ENCODE measurements at places on chromosomes 1 and 21.

DNA sequence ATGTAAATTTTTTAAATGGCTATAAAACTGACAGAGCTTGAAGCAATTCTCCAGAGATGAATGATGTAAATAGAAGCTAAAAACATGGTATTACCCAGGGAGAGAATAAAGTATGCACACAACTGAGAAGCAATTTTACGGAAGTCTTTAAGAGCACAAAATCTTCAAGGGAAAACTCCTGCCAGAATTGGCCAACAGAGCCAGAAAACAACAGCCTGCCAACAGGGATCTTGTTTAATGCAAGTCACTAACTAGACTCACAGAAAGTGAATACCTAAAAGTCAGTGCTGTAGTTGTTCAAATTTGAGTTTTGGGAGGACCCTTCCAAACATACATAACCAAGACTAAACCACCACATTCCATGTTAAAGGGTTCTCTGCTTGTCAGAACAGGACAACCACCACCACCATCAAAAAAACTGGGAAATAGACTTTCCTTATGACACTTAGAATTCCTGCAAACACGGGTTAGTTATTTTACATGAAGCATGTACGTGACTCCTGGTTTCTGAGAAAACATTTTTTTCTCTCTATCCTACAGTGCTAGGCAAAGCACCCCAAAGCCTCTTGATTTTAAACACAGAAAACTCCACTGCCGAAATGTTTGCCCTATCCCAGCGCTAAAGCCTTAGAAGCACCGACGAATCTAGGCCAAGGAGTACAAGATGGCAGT, 1.6 kb downstream of the EPS15 start:
- no peak for DNase-seq

GRCh38 chr1:162133566-162133965, 64.1 kb downstream of the NOS1AP start:
- DNase-seq = no peak

DNA sequence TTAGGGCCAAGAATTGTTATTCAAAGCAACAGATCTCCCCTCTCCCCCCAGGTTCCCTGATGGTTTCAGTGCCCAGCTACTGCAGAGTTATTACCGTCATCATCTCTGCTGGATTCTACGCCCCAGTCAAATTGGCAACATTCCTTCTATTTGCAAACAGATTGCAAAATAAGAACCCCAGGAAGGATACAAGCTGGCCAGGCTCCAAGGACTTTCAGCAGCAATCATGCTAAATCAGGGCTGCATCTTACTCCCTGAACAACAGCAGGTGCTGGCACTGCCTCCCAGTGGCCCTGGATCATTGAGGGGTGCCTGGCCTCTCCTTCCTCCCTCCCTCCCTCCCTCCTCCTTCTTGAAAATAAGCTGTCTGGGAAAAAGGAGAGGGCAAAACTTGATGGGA, 521.6 kb upstream of the BEND5 start:
- no peak for DNase-seq

GRCh38 chr1:201696217-201696761, 132.7 kb upstream of the IPO9 start:
- no peak for DNase-seq

- DNase-seq = no peak
These were observed 22.9 kb downstream of the SPEN start for GRCh38 chr1:15870421-15870820.

GRCh38 chr1:46645815-46646214, 22.3 kb downstream of the ATPAF1 start:
- no peak for DNase-seq

DNA sequence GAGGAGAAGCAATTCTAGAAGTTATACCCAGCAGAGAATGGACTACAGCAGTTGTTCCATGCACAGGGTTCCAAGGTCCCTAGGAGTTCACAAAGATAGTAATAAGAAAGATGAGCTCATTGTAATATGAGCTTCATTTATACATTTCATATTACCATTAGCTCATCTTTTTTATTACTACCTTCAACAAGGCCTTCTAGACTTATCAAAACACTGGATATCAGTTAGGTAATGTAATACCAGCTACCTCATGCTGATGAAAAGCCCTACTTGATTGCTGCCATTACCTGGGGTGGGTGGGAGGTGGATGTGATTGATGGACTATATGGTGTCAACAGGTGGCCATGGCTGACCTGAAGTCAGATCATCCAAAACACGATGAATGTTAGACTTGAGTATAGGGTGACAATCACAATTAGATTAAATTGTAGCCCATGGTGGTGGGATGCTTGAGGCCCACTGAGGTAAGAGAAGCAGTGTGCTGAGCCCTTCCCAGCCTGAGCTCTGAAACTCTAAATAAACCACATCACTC, 34.1 kb downstream of the SPATA46 start:
- no peak for DNase-seq

GRCh38 chr1:215417122-215417521, 150.0 kb upstream of the KCTD3 start:
- no peak for DNase-seq

DNA sequence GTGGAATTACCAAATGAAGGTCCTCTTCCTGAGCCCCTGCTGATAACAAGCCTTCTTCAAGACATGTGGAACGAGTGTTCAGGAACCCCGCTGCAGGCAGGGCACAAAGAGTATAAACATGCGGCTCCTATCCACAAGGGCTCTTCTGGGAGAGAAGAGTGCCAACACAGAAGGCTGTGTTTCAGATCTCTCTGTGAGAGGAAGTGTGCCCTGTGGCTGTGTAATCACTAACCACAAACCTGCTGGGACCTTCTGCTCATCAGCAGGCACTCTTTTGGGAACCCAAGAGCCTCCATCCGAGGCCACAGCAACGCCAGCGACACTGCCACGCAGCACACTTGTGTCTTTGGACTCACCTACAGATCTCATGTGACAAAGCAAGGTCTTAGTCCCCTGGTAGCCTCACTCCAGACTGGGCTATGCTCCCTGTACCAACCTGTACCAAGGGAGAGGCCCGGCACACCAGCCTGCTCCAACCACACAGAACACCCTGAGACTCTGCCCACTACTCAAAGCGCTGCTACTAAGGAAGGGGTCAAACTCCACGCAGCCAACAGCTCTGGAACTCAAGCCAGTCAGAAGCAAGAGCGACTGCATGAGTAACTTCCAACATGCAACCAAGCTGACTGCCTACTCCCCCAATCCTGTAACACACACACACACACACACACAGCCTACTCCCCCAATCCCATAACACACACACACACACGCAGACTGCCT, 7.8 kb downstream of the PTTG1IP start:
- DNase-seq = no peak

GRCh38 chr1:153507926-153508583, 27.7 kb downstream of the S100A6 start:
- DNase-seq = no peak
